ENCODE measurements at places on chromosomes 7 and 10.

- no peak for DNase-seq
Observed at GRCh38 chr7:132650498-132650897, 74.2 kb upstream of the PLXNA4 start.

DNA sequence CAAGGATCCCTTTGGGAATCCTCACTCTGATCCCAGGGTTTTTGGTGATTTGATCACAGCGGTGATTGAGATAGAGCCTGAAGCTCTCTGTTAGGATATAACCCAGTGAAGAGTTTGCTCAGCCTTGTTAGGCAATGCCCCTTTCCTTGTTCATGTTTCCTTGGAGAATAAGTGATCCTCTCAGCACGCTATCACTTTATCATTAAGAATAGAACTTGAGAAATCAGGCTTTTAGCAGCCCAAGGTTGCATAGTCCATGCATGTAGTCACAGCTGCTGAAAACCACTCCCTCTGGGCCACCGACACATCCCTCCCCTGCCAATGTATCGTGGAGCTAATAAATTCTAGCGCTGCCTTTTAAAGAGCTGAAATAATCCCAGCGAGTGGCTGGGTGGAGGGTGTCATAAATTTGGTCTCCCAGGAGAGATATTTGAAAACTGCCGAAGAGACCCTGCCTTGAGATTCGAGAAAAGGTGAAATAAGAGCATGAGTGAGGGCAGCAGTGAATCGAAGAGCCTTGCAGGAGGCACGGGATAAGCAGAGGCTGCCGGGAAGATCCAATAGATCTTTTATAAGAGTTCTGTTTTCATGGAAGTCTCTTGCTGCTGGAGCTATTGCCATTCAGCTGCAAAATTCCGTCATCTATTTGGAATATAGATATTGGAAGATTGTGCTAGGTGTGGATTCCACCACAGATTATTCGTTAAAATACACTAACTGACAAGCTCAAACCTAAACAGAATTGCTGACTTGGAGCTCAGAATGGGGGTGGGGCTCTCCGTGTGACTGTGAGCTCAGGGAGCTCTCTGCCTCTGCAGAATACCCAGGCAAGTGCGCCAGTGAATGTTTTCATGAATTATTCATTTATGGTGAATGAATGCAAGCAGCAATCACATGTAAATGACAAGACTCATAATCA is 249.8 kb downstream of the TRIL start:
- DNase-seq: no peak

- DNase-seq: no peak
Observed at GRCh38 chr10:52615331-52615730, 157.3 kb downstream of the MBL2 start.

GRCh38 chr7:118615-119391 is 73.6 kb upstream of the FAM20C start:
- DNase-seq: no peak

GRCh38 chr10:97788552-97789442 is 17.0 kb upstream of the SFRP5 start:
- peak; percentile 66 for DNase-seq

GRCh38 chr7:144761493-144761892 is 74.4 kb downstream of the TPK1 start:
- no peak for DNase-seq

- DNase-seq: peak; percentile 99
Observed at GRCh38 chr7:108211382-108212201, 81.4 kb upstream of the LAMB4 start.

- no peak for DNase-seq
Observed at GRCh38 chr10:30284865-30285594, 64.0 kb downstream of the MTPAP start.

DNA sequence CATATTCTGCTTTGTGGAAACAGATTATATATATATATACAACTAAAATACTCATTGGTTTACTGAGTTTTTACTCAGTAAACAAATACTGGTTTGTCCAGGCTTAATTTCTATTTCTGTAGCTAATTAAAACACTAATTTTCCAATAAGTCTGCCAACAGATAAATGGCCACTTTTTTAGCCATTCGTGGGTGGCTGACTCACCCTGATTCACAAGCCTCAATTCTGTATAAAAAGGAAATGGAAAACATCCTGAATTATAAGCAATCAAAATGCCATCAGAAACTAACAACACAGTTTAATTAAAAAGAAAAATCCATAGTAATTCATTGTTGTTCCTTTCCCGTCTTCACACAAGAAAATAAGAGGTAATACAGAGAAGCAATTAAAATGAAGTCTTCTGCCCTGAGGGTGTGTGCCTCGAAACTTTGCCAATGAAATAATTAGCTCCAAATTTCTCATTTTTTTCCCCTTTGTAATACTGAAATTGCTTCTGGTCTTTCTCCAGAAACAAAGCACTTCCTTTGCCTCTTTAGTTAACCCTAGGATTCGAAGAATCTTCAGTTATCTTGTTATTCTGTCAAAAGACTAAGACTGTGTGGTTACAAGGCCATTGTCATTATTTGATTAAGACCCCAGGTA is 118.7 kb upstream of the PTN start:
- DNase-seq: no peak

- DNase-seq: no peak
Observed at GRCh38 chr7:118312966-118313365, 88.5 kb downstream of the ANKRD7 start.

- no peak for DNase-seq
Observed at GRCh38 chr10:101959346-101959916, 96.5 kb downstream of the ARMH3 start.

DNA sequence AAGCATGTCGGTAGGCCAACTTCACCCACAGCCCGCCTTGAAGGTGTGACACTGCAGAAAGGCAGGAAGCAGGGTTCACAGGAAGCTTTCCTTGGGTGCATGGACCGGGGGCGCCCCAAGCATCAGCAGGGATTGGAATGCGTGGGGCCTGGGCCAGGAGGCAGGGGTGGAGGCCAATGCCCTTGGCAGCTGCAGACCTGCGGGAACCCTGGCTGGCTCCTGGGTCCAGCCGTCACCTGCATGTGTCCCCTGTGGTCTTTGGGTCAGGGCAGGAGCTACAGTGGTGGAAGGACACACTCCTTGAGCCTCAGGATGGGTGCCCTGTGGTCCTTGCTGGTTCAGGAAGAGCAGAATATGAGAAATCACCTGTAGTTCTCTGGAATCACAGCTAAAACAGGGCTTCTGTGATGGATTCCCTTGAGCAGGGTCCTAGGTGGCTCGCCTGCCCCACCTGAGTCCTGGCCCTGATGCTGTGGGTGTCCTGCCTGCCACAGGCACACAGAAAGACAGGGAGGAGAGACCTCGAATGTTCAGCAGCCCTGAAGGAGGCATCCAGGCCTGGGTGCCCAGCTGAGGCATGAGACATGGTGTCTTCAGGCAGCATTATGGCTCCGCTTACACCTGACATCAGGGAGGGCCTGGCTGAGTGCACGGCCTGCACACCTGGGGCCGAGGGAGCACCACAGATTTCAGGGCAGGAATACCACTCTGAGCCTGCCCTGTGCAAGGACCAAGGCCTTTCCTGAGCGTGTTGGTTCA is 15.1 kb downstream of the ANTXRL start:
- no peak for DNase-seq

- no peak for DNase-seq
Observed at GRCh38 chr7:54336800-54337199, 205.4 kb upstream of the VSTM2A start.

- peak; percentile 40 for DNase-seq
Observed at GRCh38 chr7:6628045-6628444, 9.1 kb upstream of the ZNF316 start.

GRCh38 chr7:157515342-157516041 is 178.7 kb downstream of the DNAJB6 start:
- no peak for DNase-seq

- DNase-seq: no peak
Observed at GRCh38 chr10:8214587-8214986, 160.1 kb downstream of the GATA3 start.

DNA sequence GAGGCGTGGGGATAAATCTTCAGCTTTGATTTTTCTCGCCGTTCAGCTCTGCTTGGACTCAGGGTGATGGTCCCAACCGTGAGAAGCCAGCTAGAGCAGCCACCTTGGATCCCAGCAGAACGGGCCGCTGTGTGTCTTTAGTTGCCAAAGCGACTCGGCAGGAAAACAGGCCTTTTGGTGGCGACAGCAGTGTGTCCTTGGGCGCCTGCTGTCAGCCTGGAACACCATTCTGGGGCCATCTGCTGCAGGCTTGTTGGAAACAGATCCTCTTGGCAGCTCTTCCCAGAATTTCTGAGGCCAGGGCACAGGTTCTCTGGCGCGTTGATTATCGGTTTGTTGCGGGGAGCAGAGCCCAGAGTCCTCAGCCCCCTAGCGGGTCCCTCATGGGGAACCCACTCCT is 97.6 kb downstream of the CUX1 start:
- no peak for DNase-seq

DNA sequence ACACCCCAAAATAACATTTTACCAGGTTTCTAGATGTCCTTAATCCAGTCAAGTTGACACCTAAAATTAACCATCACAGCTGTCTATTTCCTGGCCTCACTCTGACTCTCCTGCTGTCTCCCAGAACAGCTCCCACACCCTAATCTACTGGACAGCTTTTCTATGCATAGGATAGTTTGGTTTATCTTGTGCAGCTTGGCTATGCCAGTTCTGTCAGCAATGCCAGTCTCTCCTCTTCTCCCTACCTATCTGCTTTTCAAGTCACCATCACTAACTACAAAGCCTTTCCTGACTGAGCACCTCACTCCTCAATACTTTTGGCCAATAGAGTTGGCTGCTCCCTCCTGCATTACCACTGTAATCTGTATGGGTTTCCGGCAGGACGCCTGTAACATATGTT is 5.0 kb downstream of the NCOA4 start:
- no peak for DNase-seq

- peak; percentile 8 for DNase-seq
Observed at GRCh38 chr10:71132321-71132810, 80.0 kb upstream of the UNC5B start.

DNA sequence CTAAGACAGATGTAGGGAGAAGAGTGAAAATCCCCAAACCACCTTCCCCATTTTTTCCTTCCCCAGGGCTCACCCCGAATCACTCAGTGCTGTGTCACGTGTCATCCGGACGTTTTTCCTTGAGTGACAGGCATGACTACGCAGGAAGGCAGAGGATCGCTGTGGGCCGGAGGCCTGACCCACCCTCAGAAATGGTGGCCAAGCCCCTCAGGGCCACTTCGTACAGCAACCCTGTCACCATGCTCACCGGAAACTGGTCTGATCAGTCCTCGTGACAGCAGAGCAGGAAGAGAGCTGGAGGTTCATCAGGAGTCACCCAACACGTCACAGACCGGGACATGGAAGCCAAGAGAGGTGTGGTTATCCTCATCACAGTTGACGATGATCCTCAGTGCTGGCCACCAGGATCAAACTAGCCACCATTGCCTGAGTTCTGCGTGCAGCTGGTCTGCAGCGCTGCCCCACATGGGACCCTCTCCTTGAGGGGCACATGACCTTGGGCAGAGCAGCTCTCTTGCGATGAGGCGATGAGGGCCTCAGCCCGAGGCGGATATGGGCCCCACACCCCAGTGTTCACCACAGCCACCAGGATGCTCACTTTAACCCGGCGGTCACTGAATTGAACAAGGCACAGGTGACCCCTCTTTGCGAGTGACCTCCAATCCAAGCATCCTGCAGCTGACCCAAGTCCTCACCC is 99.3 kb upstream of the INSIG1 start:
- DNase-seq: no peak

GRCh38 chr7:84336766-84337165 is 142.2 kb upstream of the SEMA3A start:
- DNase-seq: no peak

- no peak for DNase-seq
Observed at GRCh38 chr10:92657024-92657423, 32.7 kb upstream of the HHEX start.

- DNase-seq: no peak
Observed at GRCh38 chr10:93344691-93345090, 137.4 kb downstream of the MYOF start.

GRCh38 chr10:130742941-130743675 is 568.4 kb downstream of the TCERG1L start:
- no peak for DNase-seq

DNA sequence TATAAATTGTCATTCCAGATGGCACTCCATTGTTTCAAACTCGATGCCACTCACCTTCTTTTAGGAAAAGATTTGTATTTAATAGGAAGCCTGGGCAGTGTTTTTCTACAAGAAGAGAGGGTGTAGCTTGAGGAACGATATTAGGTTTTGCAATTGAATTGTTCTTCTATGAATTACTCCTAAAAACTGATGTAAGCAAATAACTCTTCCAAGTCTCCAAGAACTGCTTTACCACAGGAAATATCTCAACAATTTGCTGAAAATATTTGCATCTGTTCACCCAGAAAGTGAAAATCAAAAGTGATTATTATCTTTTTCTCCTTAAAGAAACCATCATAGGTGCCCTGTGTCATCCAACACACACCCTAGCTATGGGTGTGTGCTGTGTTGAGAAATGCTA is 261.3 kb upstream of the MEOX2 start:
- DNase-seq: no peak

DNA sequence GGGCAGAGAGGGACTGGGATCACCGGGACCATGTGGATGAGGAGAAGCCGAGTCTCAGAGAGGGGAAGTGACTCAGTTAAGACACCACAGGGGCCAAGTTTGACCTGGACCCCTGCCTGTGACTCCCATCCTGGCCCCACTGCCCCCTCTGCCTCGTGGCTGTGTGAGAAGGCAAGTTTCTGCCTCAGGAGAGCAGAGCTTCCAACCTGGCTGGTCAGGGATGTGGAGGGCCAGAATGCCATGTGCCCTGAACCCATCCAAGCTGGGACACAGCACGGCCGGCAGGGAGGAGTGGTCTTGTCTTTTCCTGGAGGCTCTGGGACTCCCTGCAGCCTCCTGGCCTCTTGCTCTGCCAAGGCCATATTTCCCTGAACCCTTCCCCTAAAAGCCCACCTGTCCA is 19.5 kb downstream of the WDFY4 start:
- no peak for DNase-seq

DNA sequence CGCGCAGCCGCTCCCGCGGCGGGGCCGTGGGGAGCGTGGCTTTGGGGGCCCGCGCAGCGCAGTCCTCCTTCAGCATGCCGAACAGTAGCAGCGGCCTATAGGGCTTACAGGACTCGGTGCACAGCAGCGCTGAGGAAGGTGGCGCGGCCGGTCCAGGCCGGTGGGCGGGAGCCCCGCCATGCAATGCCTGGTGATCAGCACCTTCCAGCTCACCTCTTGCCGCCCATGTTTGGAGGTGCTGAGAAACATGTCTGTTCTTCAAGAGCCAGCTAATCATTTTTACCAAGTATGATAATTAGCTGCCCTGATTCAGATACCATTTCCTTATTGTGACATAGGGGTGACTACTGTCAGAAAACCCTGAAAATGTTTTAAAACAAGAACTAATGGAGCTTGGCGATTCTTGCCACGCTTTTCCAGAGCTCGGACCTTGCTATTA is 33.5 kb upstream of the SFTPD start:
- peak; percentile 86 for DNase-seq

DNA sequence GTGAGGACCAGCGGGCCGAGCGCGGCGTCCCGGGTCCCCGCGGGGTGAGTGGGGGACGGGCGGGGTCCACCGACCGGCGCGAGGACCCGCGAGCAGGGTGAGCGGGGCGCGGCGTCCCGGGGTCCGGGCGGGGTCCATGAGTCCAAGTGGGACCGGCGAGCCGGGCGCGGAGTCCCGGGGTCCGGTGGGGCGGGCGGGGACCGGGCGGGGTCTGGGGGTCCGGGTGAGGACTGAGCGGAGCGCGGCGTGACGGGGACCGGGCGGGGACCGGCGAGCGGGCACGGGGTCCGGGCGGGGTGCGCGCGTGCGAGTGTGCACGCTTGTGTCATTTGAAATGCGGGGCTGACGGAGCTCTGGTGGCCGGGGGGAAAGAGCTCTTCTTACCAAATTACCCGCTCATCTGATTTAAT is 765 bp downstream of the CELF2 start:
- DNase-seq: peak; percentile 11

Measured in DMS53 (cell line).